ENCODE measurements at places on chromosomes 16 and 17.

DNA sequence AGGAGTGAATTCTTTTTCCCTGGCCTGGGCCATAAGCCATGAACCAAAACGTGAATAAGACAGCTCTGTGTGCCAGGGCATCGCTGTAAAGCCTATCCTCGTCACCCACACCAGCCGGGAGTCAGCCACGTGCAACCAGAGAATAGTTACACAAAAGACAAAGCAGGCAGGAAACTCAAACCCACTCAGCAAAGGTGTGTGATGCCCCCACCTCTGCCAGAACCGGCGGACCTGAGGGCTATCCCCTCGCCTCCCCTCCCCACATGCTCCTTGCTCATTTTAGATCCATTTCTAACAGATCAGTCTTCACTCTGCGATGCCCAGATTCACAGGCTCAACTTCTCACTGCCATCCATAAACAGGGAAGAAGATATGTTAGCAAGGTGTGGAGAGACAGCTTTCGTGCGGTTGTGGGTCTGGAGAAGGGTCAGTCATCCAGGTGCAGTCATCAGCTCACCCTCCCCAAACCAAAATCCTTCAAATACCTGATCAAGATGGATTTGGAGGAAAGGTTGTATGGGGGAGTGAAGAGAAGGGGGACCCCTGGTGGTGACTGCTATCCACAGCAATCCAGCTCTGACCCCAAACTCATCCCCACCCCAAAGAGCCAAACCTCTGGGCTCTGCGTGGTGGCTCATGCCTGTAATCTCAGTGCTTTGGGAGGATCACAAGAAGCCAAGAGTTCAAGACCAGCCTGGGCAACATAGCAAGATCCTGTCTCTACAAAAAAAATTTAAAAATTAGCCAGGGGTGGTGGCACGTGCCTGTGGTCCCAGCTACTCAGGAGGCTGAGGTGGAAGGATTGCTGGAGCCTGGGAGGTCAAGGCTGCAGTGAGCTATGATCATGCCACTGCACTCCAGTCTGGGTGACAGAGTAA, 219.2 kb downstream of the C16orf78 start:
- DNase-seq = no peak

DNA sequence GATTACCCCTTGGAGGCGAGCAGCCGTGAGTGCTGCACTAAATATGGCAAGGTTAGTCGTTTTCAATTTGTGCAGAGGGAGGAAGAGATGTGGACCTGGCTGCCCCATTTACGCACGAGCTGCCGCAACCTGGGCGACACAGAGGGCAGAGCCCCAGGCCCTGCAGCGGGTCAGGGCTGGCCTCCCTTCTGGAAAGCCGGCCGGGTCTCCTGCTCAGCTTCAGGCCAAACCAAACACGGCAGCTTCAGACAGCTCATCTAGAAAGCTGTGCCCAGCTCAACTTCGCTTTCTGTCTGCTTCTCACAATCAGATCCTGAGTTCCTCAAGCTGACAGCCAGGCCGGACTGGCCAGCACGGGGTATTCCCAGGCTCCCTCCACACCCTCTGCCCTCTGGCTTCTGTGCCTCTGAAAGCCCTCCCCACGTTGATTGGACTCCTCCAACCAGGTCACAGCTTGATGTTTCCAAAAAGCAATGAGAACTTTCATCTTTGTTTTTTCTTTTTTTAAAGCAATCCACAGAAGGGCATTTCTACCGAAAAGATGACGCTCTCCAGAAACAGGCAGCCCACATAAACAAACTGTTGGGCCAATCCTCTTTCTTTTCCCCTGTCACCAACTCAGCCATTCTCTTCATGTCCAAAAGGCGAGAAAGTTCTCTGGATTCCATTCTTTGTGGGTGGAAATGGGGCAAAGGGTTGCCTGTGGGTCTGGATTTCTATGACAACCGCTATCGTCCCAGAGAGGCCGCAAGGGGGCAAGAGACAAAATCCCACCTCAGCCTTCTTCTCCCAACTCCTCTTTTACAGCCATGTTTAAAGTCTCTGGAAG, 189.0 kb downstream of the ZFHX3 start:
- DNase-seq = peak; percentile 61

DNA sequence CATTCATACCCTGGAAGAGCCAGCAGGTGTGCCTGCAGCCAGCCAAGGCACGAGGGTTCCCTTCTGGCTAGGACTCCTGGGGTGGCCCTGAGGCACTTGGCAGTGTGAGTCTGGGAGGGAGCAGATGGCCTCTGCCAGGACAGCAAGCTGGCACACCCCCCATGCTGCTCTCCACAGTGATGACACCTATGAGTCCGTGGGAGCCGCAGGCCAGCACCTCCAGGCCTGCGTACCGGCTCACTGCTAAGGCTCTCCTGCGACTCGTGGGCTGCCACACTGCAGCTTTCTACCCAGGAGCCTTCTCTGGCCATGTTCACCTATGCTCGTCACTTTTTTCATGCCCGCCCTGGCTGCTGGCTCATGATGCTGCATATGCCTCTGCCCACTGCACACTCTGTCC, 68.1 kb downstream of the NDEL1 start:
- no peak for DNase-seq

- no peak for DNase-seq
Measured at GRCh38 chr17:59651346-59651745, 31.7 kb downstream of the CLTC start.

- no peak for DNase-seq
Measured at GRCh38 chr16:72609933-72610332, 438.0 kb upstream of the PMFBP1 start.

DNA sequence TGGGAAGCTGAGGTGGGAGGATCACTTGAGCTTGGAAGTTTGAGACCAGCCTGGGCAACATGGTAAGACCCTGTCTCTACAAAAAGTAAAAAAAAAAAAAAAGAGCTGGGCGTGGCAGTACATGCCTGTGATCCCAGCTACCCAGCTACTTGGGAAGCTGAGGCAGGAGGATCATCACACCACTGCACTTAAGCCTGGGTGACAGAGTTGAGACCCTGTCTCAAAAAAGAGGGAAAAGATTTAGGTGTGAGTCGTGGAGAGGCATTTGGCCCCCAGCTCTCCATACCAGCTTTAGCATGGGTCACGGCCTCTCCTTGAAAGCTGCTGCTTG, 19.1 kb downstream of the ST6GALNAC2 start:
- no peak for DNase-seq

- no peak for DNase-seq
Measured at GRCh38 chr17:45246861-45247428, 14.9 kb downstream of the SPATA32 start.

GRCh38 chr16:87347932-87348615, 30.9 kb upstream of the C16orf95 start:
- DNase-seq = no peak

- no peak for DNase-seq
Measured at GRCh38 chr16:4924593-4925292, 12.2 kb downstream of the PPL start.

DNA sequence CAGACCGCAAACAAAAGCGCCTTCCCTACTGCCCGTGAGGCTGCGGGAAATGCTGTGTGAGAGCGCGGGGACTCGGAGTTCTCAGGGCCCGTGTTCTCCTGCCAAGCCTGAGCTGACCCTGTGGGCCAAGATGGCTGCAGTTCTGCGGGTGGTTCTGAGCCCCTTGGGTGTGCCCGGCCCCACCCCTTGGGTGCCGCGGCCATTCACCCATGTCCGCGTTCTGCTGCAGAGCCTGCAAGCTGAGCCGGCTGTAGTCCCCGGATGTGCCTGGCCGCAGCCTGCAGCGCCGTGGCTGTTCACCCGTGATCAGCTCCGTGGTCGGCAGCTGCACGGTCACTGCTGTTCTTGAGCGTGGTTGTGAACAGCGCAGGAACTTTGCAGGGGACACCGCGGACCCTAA, 20.0 kb downstream of the ACSF3 start:
- no peak for DNase-seq

DNA sequence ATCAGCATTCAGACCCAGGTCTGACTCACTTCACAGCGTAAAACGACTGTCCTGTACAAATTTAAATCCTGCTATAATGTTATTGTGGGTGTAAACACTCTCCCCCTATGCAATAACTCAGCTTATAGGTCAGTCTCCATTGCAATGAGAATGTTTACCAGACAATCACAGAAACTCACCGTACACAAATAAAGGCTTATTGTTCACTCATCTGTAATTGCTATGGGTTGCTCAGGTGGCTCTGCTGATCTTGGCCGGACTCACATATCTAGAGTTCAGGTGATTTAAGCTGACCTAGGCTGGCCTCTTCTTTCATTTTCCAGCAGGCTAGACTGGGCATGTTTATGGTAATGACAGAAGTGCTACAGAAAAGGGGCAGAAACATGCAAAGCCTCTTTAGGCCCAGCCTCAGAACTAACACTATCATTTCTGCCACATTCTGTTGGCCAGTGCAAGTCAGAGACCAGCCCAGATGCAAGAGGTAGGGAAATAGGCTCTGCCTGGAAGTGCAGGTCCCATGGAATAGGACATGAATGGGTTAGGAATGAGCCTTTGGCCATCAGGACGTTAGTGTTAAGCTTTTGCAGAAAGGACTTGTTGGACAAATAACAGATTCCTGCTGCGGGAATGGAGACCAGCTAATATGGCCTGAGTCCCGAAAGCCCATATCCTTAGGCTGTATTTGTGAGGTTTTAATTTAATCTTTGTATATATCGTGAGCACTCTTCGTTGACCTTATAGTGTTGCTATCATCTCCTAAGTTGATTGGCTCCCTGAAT, 44.0 kb downstream of the HLF start:
- DNase-seq = no peak

GRCh38 chr16:92431-93339, 14.7 kb downstream of the MPG start:
- DNase-seq = no peak

GRCh38 chr16:383326-384051, 1.7 kb upstream of the PGAP6 start:
- no peak for DNase-seq

GRCh38 chr17:82065193-82065637, 389 bp downstream of the DUS1L start:
- DNase-seq = no peak

DNA sequence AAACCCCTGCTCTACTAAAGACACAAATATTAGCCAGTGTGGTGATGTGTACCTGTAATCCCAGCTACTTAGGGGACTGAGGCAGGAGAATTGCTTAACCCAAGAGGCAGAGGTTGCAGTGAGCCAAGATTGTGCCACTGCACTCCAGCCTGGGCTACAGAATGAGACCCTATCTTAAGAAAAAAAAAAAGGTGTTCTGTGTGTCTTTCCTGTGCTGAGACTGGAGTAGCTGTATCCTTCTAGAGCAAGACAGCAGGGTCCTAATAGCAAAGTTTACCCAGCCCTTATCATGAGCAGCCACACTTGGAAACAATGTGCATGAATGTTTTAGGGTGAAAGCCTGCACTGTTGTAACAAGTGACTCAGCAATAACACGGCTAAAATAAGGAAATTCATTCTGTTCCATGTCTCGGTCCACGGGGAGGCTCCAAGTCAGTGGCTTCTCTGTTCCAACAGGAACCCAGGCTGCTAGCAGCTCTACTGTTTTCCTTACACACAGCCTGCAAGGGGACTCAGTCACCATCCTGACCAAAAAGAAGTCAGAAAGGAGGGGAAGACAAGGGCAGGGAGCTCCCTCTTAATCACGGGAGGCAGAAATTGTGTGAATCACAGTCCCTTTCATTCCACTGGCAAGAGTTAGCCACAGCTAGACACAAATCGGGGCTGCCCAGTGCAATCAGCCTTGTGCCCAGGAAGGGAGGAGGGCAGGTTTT, 7.1 kb upstream of the SLC5A11 start:
- peak; percentile 43 for DNase-seq

GRCh38 chr17:2532146-2532720, 20.5 kb upstream of the METTL16 start:
- no peak for DNase-seq

DNA sequence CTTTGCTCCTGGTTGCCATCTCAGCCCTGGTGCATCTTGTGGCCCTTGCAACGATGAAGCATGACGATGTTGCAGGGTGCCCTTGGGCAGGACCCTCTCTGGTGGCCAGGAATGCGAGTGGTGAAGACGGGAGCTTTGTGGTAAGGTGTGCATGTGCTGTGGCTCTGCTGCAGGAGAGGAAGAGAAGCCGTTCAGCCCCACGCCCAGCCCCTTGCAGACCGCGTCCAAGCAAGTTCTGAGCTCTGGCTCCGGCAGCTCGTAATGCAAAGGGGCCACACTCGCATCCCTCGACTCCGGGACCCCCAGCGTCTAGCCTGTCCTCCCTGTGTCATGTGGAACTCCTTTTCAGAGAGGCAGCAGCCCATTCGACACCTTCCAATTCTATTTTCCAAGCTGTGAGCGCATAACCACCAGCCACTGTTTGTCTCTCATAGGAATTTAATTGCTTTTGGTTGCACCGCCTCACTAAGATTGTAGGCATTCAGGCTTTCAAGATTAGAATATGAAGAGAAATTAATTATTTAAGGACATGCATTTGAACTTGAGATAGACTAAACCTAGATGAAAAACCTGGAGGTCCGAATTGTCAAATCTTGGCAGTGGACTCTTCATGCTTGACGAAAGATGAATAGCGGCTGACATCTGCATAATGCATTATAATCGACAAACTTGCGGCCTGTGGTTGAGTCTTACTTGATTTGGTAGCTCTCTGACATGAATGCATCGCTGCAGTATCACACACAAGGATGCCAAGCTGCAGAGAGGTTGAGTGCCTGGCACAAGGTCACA, 21.1 kb upstream of the KCNG4 start:
- DNase-seq = no peak

DNA sequence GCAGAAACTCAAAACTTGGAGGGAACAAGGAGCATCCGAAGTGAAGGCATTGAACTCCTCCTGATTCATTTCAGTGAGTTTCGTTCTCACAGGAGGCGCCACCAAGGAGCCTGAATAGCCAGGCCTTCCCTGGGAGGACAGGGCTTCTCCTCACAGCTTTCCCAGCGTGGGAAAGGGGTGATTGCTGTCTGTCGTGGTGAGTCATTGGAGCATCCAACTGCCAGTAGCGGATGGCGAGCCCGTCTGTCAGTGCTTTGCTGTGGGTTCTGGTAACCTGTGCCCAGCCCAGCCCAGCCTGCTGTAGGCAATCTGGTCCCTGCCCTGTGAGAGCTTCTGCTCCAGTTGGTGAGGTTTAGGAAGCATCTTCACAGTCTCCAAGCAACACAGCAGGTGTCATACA, 28.3 kb downstream of the PLCD3 start:
- DNase-seq = no peak

- DNase-seq = no peak
Measured at GRCh38 chr16:80403894-80404293, 136.9 kb upstream of the DYNLRB2 start.

DNA sequence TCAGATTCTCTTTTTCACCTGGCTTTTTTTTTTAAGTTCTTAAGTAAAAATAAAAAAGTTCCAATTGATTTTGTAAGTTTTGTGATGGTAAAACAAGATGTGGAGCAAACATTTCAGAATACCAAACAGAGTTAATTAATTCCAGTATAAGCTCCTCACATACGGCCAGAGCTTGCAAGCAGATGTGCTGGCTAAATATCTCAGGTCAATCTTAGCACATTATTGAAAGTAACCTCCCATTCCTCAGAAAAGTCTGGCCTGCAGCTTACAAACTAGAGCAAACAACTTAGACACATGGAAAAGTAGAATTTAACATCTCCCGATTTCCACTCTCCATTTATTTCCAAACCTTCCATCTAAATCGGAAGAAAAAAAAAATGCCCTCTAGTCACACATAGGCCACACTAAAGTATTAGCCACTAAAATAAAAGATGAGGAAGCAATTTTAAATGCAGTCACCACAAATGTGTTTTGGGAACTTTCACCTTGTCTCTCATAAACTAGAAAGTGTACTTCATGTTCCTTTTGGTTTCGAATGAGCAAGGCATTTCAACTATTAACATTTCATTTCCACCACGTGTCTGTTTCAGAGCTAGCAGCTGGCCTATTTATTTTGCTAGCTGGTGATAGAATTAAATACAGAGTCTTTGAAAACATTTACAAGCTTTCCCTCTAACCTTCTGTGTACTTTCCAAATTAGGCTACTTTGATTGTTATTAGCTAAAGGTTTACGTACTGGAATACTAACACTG, 143.3 kb downstream of the STX8 start:
- DNase-seq = no peak
